ENCODE measurements at places on chromosomes 16 and 17.

DNA sequence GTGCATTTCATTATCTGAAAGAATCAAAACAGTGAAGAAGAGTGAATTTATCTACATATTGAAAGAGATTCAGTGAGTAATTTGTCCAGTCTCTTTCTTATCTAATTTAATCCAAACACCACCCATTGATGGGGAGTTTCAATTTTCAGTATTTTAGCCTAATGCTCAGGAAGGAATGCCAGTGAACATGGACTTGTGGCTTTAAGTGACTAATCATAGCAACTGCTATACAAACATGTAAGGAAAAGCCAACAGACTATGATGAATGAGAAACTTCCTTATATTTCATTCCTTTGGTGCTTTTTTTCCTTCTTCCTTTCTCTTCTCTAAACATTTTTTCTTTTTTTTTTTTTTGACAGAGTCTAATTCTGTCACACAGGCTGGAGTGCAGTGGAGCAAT, 885.8 kb downstream of the KCNJ2 start:
- DNase-seq = no peak

DNA sequence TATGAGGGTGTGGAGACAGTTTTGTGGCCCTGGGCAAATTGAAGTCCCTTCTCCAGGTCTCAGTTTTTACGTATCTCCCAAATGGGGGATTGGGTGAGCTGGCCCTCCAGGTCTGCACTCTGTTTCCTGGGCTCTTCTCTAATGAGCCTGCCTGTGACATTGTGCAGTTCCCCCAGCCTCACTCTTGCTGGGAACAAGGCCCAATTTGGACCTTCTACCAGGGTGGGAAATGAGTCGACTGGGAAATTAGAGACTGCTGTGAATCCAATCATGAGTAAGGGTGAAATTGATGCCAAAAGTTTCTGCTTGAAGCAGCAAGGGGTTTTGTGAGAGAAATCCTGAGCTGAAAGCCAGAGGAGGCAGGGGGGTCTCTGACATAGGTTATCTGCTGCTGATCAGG, 71.5 kb upstream of the KSR1 start:
- no peak for DNase-seq

DNA sequence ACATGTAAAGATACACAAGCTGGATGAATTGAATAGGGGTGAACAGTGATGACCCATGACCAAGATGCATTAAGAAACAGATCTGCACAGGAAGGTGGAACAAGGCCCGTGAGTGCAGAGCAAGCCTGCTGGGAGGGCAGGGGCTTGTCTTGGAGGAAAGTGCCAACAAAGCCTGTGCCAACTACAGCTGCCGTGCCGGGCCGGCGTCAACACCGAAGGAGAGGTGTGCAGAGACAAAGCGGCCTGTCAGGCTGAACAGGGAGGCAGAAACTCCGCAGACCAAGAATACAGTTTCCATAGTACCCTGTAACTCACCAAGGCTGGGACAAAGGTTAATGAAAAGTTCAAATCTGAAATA, 46.7 kb downstream of the ANKRD11 start:
- no peak for DNase-seq

- DNase-seq = no peak
Measured at GRCh38 chr16:65947951-65948350, 418.5 kb upstream of the CDH5 start.

GRCh38 chr17:75854101-75854748, 910 bp downstream of the WBP2 start:
- no peak for DNase-seq
